Heart right ventricle (tissue), 16 donors: ENCODE measurements at places on chromosomes 12 and 14. TPM values are rescaled to one million over a fixed set of nuclear protein-coding genes. Genes with fewer than 3 reads are reported as not detected.

The CEBPE gene
- not detected for total RNA-seq

The TAS2R10 gene
- 0.32 TPM for total RNA-seq

The SLC35E3 gene
- 6.2 TPM for total RNA-seq

- peak; percentile 42 for DNase-seq
Measured at GRCh38 chr12:49672301-49673217, 34.6 kb downstream of the FMNL3 start.

- no peak for DNase-seq
Measured at GRCh38 chr14:76396714-76397187, 20.8 kb downstream of the ESRRB start.
